ENCODE measurements at places on chromosomes 7 and 10.
A peak's percentile ranks its signal among the peaks of the same experiment; 100 is the strongest.

- no peak for DNase-seq
Measured at GRCh38 chr10:125550362-125550761, 132.6 kb downstream of the TEX36 start.

DNA sequence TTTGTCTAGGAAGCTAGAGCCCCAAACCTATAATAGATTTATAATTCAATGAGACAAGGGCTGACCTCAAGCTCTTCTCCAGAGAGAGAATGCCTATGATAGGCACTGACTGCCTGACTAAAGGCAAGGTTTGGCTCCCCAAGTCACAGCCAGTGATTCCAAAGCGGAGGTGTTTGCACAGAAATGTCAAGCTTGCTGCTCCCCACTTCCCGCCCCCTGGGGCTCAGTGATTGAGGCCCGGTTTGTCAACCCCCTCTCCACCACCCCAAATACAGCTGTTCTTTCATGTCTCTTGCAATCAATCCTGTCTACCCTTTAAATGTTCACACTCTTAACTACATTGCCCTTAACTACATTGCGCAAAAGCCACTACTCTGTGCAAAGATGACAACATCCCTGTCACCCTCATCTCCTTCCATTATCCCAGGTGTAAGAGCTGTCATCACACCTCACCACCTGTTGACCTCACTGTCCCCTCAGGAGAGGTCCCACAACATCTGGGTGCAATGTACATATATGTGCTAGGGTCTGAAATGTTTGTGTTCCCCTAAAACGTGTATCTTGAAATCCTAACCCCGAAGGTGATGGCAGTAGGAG, 58.0 kb downstream of the NUDCD3 start:
- DNase-seq: no peak

DNA sequence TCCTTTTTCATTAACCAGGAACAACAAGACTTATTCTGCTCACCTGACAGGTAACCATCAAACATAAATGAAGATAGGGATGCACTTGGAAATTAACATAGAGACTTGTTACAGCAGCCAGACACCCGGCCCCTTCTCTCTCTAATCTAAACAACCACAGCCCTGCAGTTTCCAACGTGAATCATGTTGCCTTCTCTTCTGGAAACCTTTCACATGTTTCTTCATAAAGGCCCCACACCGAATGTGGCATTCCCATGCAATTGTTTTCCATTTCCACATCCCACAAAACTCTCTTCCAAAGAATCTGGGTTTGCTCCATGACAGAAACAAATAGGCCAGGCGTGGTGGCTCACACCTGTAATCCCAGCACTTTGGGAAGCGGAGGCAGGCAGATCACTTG, 15.0 kb upstream of the WDR86 start:
- DNase-seq: no peak

- DNase-seq: peak; percentile 33
Measured at GRCh38 chr7:100682228-100682741, 8.7 kb downstream of the GNB2 start.

- no peak for DNase-seq
Measured at GRCh38 chr10:79246209-79246581, 101.1 kb upstream of the PPIF start.

- DNase-seq: no peak
Measured at GRCh38 chr10:79255007-79255507, 92.2 kb upstream of the PPIF start.

- no peak for DNase-seq
Measured at GRCh38 chr10:113476673-113477072, 76.2 kb upstream of the HABP2 start.

DNA sequence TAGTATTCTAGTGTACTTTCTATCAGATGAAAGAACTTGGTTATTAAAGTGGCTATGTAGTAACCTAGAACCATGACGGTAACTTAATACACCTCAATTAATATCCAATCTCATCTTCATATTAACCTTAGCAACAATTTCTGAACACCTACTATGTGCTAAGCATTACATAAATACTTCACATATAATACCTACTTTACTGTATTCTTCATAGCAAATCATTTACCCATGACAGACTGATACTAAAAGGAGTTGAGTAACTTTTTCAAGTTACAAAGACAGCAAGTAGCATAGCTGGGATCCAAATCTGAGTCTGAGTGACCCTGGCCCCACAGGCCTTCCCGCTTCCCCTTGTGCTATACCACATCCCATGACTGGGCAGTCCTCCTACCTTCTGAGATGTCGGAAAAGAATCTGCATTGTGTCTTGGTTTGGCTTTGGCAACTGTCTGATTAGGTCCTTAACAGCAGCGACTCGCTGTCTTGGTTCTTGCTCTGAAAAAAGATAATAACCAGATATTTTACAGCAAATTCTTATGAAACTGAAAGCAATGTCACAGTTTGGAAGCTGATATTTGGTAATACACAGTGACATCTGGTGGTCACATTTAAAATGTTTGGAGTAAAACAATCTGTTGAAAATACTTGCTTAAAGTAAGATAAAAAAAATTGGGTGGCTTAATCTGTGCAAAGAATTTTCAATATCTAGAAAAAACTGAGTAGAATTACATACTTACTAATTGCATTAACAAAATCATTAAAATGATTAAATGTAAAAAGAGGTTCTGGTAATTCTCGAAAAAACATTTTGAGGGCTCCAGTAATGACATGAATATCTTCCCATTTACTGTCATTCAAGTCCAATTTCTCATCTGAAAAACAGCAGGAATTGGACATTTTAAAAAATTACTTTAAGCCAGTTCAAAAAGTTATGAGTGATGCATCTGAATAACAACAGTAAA, 120.1 kb downstream of the ARHGAP12 start:
- DNase-seq: peak; percentile 33

DNA sequence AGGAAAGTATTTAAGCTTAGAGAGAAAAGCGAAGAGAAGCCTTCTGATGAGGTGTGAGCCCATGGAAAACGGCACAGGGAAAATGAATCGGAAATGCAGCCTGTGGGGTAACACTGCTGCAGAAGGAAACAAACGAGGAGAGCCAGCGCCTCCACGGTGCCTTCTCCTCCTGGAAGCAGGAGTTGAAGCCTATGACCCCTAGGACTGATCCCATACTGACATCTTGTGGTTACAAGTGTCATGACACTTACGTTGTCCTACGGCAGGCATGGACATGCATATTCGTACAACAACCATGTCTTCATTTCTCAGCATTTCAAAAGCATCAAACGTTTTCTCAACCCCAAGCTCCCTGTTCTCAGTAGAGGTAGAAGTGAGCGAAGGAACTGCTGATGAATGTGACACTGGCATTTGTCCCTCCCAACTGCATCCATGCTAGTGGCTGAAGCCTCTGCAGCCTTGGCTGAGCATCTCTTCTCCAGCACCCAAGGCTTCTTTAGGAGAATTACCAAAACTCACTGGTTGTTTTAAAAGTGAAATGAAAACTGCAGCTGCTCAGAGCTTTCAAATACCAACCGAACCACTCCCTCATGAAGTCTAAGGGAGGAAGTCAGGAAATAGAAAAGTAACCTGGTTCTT, 160.2 kb downstream of the JAZF1 start:
- DNase-seq: peak; percentile 88

- no peak for DNase-seq
Measured at GRCh38 chr7:114924038-114924712, 2.3 kb downstream of the MDFIC start.

DNA sequence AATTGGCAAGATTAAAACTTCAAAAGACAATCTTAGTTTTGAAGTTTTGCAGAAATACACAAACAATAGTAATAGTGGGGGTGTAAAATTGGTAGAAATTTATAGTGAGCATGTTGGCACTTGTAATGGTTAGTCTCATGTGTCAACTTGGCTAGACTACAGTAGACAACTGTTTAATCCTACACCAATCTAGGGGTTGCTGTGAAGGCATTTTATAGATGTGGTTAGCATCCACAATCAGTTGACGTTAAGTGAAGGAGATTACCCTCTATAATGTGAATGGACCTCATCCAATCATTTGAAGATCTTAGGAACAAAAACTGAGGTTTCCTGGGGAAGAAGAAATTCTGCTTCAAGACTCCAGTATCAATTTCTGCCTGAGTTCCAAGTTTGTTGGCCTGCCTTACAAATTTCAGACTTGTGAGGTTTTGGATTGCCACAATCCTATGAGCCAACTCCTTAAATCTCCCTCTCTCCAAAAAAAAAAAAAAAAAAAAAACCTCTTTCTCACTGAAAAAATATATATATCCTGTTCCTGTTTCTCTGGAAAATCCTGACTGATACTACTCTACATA, 531.6 kb upstream of the IGFBP3 start:
- DNase-seq: no peak

DNA sequence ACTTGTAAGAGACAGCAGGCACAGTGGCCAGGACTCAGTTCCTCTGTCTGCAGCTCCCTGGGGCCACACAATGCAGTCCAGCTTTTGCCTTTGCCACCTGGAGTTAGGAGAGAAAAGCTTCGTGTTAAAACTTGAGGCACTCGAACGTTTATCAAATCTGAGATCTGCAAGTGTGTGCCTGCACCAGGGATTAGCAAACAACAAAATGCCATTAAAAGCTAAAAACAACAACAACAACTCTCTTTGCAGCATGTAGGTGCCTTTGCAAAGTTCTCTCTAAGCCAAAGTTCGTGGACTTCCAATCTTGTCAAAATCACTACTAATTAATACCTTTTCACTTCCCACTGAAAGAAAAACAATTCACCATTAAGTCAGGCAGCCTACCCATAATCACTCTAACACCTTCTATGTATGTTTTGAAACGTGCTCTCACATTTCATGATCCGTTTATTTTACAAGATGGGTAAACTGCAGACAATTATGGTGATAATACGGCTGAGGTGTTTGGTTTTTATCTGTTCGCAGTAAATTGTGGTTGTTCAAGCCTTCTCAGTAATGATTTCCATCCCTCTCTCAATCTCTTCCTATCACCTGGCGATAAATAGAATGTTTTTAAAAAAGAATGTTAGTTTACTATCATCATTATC, 36.2 kb upstream of the SDK1 start:
- DNase-seq: no peak

DNA sequence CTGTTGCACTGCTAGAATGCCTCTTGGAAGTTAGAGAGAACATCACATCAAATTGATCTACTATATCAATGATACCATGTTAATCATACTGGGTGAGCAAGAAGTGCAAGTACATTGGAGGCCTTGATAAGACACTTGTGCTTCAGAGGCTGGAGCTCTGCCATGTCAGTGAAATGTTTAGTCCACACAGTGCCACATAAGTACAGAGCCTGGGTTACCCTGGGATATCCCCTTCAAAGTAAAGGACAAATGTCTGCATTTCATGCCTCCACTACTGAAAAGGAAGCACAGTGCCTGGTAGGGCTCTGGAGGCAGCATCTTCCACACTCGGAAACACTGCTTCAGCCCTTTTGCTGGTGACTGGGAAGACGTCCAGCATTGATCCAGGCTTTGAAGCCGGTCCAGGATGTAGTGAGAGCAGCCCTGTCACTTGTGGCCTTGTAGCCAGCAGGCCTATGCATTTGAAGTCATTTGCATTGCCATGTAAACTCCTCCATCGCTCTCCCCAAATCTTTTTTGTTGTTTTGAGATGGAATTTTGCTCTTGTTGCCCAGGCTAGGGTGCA, 15.7 kb upstream of the STN1 start:
- no peak for DNase-seq

GRCh38 chr10:52877451-52877850, 104.9 kb upstream of the MBL2 start:
- no peak for DNase-seq

GRCh38 chr10:95536017-95536416, 25.2 kb downstream of the SORBS1 start:
- no peak for DNase-seq

DNA sequence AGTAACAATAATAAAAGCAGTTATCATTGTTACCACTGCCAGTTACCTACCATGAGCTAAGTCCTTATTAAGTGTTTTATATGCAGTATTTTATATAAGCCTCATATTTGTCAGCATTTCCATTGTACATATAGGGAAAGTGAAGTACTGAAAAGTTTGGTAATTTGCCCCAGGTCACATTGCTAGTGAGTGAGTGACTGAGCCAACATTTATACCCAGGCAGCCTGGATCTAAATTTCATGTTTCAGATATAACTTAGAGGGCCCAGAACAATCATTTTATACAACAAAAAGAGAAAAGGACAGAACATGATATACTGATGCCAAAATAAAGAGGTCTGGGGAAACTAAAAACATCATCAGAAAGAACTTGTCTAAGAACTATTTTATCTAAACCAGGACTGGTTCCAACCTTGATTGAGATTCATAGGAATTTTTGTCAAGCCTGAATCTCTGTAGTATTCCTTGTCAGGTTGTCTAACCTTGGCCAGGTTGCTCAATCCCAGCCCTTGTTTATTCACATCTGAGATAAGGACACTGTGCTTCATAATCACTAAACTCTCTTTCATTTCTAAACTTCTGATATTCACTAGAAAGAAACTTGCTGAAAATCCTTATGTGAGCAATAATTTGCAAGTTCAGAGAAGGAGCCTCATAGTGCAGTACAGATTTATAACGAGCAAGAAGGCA, 308.2 kb downstream of the IPMK start:
- no peak for DNase-seq

- peak; percentile 80 for DNase-seq
Measured at GRCh38 chr10:69515699-69516259, 57.4 kb downstream of the NEUROG3 start.

GRCh38 chr7:66847879-66848790, 72.9 kb upstream of the TMEM248 start:
- no peak for DNase-seq

DNA sequence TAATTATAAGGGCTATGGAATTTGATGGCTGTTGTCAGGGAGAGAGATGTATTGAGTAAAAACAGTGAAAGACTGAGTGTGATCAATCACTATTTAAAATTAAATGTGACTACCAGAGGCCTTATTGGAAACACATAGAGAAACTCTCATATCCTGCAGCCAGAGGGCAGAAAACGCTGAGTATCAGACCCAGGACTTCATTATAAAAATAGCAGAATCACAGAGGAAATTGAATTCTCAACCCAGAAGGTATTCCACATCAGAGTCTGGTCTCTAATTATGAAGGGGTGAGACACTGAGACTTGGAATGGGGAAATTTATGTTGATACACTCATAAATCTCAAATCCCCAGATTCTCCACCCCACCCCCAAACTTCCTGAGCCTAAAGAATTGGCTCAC, 69.5 kb upstream of the IL6 start:
- no peak for DNase-seq

GRCh38 chr7:37645282-37646050, 38.1 kb upstream of the GPR141 start:
- DNase-seq: no peak

Measured in D341Med (cell line).